ENCODE measurements at places on chromosomes 11 and 22.
A peak's percentile ranks its signal among the peaks of the same experiment; 100 is the strongest.

- peak; percentile 15 for DNase-seq
Observed at GRCh38 chr11:44305470-44306051, 4.4 kb downstream of the ALX4 start.

- DNase-seq, result no peak
Observed at GRCh38 chr22:46084943-46085827, 65.1 kb upstream of the PPARA start.

DNA sequence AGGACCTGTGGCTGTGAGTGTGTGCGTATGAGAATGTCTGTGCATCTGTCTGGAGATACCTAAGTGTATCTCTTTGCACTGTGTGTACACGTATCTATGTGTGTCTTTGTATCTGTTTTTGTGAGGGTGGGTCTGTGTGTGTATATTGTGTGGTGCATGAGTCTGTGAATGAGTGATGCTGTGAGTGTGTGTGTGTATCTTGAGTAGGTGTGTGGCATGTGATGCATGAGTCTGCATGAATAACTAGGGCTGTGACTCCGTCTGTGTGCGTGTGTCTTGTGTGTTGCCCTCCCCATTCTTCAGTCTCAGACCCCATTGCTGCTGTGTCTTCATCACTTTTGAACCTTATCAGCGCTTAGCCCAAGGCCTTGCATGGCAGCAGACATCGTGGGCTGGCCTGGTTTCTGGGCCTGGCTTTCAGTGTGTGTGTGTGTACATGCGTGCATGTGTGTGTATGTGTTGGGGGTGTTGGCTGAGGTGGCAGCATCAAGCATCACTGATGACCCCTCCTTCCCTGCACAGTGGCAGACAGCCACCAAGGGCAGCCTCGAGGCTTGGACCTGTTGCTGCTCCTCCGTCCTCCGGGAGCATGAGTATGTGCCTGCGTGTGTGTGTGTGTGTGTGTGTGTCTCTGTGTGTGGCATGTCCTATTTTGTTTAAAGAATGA is 1.4 kb downstream of the SGSM1 start:
- no peak for DNase-seq

GRCh38 chr22:35380537-35381423 is at the start of gene HMOX1:
Gene HMOX1, plus strand, starts transcription at chr22:35381096. Its CDS starts 78 bp downstream, at chr22:35381174.
- peak; percentile 13 for DNase-seq

- DNase-seq, result no peak
Observed at GRCh38 chr11:134915881-134916280, 503.8 kb upstream of the B3GAT1 start.

- no peak for DNase-seq
Observed at GRCh38 chr11:126700768-126701519, 299.6 kb downstream of the KIRREL3 start.

Measured in activated CD4-positive, alpha-beta T cell treated with anti-CD3 and anti-CD28 coated beads for 4 hours (primary cell).